ENCODE measurements at places on chromosomes 12 and 14. TPM values are rescaled to one million over a fixed set of nuclear protein-coding genes. Genes with fewer than 3 reads are reported as not detected.

- no peak for DNase-seq
Observed at GRCh38 chr12:114919479-114919878, 235.5 kb upstream of the TBX3 start.

RILPL1 gene
- 8.2 TPM for total RNA-seq

GRCh38 chr12:109088818-109089217 lies 4.5 kb downstream of the ALKBH2 start:
- DNase-seq: no peak

KCNJ8 gene
- total RNA-seq: 1.9 TPM
